Memory B cell (primary cell): ENCODE measurements at places on chromosomes 16 and 17.

GRCh38 chr17:61461967-61462718 is 9.9 kb downstream of the TBX4 start:
- no peak for DNase-seq

GRCh38 chr16:78606545-78606944 is 507.1 kb downstream of the WWOX start:
- DNase-seq, result no peak

DNA sequence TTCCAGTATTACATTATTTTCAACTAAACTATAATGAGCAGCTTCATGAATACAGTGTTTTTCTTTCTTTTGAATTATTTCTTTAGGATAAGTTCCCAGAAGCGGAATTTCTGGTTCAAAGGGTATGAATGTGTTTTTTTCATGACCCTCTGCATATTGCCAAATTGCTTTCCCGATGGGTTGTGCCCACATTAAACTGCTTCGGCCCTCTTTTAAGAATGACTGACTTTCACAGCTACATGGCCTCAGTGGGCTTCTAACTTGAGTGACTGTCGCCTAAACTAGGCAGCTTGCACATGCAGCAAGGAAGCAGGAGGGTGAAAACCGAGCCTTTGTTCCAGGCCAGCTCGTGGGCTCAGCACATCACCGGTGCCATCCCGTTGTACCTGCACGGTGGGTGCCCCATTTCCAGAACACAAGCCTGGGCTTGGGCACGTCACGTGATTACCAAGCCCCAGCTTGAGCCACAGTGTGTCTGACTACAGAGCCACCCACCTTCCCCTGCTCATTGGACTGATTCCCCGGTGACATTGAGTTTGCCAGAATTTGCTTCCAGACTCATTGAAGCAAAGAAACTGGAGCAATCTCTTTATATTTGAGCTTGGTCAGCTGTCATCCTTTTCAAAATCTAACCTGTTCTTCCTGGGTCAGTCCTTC is 112.8 kb downstream of the CLEC16A start:
- no peak for DNase-seq

DNA sequence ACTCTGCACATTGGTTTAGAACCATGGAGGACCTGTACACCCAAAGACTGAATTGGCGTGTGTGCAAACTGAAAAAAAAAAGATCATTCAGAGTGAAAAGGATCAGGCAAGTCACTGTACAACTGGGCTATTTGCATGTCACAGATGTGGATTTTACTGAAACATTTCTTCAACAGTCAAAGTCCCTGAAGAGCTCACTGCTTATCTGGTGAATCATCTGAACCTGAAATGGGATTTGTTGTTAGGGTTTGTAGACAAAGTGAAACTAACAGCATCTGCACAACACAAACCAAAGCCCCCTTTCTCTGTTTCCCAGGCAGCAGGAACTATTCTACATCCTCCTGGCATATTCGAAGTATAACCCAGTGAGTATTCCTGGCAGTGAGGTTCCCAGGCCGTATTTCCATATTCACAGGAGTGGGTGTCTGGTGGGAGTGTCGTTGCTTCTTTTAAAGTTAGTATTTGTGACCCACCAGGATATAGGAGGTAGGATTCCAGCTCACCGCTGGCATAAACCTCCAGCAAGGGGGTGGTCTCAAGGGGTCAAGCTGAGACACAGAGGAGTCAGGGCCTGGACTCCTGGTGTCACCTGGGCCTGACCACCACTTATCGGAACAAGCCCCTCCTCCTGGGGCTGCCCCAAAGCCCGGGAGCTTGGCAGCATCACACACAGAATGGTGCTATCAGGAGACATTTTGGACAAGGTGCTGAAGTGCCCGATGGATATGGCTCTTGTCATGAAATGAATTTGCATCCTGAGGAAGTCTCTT is 80.9 kb downstream of the GOSR1 start:
- no peak for DNase-seq

GRCh38 chr16:4506450-4506849 is 30.3 kb downstream of the HMOX2 start:
- peak; percentile 62 for DNase-seq

DNA sequence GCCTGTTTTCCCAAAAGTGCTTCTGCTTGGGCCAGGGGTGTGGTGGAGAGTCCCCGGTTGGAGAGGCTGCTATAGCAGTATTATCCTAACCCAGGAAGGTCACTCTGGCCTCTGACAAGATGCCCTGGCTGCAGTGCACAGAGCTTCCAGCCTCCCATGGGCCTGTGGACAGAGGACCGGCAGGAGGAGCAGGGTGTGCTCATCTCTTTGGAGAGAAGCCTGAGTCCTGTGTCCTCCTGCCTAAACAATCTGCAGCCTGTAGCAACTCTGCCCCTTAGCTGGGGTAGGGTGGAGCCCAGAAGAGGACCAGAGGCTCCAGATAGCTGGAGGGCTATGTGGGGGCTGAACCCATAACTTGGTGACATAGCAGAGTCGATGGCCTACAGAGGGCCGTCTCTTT is 78.0 kb downstream of the MPRIP start:
- DNase-seq, result no peak

DNA sequence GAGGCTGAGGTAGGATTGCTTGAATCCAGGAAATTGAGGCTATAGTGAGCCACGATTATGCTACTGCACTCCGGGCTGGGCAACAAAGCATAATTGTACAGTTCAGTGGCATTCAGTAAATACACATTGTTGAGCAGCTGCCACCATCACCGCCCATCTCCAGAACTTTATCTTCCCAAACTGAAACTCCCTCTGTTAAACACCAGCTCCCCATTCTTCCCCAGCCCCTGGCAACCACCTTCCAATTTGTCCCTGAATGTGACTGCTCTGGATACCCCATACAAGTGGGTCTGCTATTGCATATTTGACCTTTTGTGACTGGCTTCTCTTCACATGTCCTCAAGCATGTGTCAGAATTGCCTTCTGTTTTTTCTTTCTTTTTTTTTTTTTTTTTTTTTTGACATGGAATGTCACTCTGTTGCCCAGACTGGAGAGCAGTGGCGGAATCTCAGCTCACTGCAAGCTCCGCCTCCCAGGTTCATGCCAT is 2.9 kb downstream of the RPL38 start:
- no peak for DNase-seq
